NCI-H1417 treated with DMSO at 0.1 percent for 48 hours (cell line): ENCODE measurements at places on chromosomes 12 and 14.

DNA sequence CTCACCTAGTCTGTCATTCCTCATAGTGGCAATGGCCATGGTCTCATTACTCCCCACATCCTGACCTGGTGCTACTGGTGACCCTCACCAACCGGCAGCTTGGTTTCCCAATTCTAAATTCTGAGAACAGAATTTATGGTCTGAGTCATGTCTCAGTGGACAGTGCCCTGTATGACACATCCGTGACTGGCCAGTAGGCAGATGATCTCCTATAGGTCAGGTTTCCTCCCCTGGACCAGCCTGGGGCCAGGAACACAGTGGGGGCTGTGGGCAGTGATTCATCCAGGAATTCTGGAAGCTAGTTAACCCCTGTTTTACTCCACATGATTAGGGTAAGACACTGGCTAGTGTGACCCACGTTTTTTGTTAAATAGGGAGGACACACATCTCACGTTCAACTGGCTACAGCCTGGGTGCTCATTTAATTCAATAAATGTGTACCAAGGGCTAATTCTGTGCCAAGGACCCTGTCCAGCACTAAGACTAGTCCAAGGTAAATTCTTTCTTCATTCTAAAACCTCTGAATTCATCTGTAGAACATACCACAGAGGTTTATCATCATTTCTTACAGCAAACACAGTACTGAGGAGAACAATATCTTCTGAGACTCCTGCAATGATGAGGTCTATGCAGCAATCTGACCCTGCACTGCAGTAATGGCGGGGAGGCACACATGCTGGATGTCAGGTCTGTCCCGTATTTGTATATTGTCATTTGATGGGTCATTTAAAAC, 249.6 kb upstream of the TBX3 start:
- no peak for DNase-seq

DNA sequence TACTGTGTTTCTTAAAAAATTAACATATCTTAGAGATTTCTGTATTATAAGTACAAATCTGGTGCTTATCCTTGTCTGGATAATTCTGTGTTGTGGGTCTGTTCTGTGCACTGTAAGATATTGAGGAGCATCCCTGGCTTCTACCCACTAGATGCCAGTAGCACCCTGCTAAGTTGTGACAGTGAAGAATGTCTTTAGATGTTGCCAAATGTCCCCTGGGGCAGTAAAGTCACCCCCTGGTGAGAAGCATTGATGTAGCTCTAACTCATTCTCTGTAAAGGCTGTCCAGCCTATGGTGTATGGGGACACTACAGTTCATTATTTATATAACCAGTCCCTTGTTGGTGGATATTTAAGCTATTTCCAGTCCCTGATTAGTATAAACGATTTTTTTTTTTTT, 31.4 kb downstream of the MAP1LC3B2 start:
- DNase-seq, result no peak

DNA sequence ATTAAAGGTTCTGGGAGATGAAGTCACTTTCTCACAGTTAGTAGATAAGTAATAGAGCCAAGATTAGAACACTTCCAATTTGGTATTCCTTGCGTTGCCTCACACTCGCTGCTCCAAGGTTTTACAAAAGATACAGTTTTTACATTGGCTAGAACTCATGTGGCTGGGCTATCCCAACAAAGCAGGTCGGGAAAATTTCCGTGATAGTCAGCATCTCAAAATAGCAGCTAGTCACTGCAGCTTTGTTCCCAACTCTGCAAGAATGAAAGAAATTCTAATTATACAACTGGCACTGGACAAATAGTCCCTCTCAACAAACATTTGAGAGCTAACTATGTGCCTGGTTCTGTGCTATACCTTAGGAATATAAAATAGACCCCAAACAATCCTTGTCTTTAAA, 24.6 kb upstream of the PPP1R12A start:
- DNase-seq, result no peak

DNA sequence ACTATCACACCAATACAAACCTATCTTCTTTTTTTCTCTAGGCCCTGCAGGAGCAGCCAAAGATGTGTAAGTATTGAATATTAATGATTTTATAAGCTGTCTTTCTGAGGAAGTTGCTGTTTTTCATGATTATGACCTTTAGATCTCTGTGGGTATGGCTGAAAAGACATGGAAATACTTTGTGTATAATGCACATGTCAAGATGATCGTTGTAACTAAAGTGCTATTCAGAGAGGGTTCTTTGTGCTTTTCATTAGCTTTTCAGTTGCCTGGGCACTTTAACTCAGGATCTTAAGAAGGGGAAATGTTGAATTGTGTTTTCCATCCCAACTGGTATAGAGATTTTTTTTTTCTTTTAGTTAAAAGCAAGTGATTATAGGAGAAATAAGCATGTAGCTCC, 18.1 kb downstream of the C12orf75 start:
- DNase-seq, result no peak

GRCh38 chr12:77469578-77470333, 360.9 kb upstream of the NAV3 start:
- DNase-seq, result no peak

DNA sequence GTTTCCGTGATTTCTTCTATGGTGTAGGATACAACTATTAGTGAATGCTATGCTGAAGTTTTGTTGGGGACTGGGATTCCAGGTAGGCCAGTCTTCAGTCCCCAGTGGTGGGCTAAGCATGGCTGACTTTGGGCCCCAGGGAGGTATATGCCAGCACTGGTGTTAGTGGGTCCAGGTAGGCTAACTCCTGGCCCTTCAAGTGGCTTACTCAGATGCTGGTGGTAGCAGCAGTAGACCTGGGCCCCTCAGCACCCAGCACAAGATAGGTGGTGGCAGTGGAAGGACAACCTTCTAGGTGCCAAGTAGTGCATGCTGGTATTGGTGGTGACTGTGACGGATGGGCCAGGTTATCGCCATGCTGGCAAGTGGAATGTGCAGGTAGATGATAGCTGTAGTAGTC, 955.1 kb downstream of the TMTC2 start:
- no peak for DNase-seq

DNA sequence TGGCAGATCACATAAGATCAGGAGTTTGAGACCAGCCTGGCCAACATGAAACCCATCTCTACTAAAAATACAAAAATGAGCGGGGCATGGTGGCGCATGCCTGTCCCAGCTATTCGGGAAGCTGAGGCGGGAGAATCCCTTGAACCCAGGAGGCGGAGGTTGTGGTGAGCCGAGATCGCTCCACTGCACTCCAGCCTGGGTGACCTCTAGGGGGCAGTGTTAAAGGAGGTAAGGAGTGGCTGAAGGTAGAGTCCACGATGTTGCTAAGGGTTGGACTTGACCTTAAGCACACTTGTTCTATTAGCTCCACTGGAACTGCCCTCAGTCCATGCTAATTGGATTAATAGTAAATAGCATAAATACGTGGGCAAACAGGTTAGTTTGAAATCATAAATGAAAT, 62.4 kb upstream of the PSMC1 start:
- DNase-seq, result no peak

- DNase-seq, result peak; percentile 26
Observed at GRCh38 chr12:9647825-9648700, 21.4 kb upstream of the CLEC2D start.

GRCh38 chr12:57103856-57104255, 7.3 kb downstream of the STAT6 start:
- no peak for DNase-seq

DNA sequence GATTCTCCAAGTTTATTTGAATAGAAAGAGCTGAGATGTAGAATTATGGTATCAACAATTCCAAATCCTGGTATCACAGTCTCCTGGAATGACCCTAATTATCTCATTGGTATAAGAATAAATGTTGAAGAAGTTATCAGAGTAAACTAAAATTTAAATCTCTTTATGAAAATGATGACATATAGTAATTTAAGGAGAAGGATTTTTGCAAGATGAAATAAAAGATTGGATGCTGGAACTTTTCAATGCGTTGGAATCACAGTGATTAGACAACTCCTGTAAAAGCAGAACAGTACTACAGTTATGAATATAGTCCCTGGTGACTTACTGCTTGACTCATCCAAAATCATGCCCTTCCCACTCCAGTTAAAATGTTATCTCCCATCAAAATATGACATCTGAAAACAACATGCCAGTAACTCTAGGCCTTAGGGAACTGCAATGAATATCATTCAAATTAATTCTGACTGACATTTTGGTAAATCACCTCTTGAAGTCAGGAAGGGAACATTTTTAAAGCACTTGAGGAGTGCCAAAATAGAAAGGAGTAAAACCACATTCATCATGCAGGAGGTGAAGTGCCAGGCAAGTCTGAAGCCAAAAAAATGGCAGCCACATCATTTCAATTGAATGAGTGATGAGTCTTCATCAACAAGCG, 197.8 kb upstream of the PRKD1 start:
- no peak for DNase-seq

DNA sequence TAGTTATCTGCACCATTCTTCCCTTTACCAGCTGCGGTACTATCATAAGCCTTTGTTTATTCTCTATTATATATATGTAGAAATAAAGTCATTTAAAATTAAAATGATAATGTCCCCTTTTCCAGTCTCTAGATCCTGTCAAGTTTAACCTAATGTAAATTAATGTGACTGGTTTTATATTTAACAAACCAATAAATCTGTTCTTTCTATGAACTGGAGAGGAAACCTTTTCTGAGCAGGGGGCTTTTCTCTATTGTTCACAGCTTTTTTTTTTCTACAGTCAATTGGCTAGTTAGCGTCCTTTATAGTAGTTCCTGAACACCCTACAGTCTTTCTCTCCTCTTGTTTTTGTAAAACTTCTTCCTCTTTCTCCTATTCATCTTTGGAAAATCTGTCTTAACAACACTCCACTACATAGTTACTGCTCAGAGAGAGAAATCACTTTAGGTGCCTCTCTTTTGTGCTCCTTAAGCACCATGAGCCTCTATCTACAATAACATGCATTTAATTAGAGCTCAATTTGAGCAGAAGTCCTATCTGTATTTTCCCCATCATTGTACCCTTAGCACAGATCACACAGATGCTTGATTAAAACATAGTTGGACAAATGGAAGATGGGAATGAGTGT, 332.6 kb upstream of the SYT1 start:
- no peak for DNase-seq

DNA sequence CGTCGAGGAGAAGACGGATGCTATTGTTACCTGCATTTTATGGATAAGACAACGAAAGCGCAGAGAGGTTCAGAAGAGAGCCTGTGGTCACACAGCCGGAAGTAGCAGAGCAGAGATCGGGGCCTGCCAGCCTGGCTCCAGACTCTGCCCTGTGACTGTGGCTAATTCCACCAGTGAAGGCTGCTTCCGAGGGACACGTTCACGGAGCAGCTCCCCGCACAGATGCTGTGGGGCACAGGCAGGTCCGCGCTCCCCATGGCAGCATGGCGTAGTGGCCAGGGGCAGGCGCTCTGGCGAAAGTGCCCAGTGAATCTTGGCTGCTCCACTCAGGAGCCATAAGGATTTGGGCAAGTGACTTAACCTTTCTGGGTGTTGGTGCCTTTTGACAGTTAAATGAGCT, 9.8 kb downstream of the RIMBP2 start:
- no peak for DNase-seq

- DNase-seq, result no peak
Observed at GRCh38 chr12:4421590-4422031, 24.0 kb downstream of the FGF6 start.

- no peak for DNase-seq
Observed at GRCh38 chr14:103543140-103543539, 14.1 kb downstream of the TRMT61A start.

GRCh38 chr14:103522649-103523574, at the start of gene CKB:
Gene CKB (minus strand): TSS chr14:103522830. CDS start chr14:103522493, 337 bp downstream.
- peak; percentile 15 for DNase-seq

GRCh38 chr12:109296431-109296830, 12.7 kb downstream of the FOXN4 start:
- DNase-seq, result no peak

GRCh38 chr12:79452906-79453305, 237.9 kb downstream of the PAWR start:
- no peak for DNase-seq

GRCh38 chr12:2958432-2959191, 585 bp upstream of the TEAD4 start:
- no peak for DNase-seq

DNA sequence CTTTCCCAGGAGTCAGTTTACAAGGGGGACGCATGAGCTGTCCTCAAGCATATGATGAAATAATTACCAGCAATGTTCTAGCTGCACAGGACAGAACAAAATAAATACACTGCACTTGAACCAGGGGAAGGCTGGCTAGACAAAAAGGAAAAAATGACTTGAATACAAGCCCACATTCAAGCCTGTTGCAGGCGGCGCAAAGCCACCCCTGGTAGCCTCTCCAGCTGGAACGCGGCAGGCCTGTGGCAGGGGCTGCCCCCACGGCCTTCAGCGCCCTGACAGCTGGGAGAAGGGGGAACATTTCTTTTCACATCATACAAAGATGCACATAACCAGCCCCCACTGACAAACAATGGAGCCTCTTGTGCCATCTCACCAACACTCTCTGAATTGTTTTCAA, 57.1 kb downstream of the TRAFD1 start:
- DNase-seq, result no peak

- no peak for DNase-seq
Observed at GRCh38 chr12:47766502-47767215, 6.4 kb upstream of the SLC48A1 start.

- DNase-seq, result no peak
Observed at GRCh38 chr12:10018386-10018785, 8.0 kb downstream of the CLEC12B start.

DNA sequence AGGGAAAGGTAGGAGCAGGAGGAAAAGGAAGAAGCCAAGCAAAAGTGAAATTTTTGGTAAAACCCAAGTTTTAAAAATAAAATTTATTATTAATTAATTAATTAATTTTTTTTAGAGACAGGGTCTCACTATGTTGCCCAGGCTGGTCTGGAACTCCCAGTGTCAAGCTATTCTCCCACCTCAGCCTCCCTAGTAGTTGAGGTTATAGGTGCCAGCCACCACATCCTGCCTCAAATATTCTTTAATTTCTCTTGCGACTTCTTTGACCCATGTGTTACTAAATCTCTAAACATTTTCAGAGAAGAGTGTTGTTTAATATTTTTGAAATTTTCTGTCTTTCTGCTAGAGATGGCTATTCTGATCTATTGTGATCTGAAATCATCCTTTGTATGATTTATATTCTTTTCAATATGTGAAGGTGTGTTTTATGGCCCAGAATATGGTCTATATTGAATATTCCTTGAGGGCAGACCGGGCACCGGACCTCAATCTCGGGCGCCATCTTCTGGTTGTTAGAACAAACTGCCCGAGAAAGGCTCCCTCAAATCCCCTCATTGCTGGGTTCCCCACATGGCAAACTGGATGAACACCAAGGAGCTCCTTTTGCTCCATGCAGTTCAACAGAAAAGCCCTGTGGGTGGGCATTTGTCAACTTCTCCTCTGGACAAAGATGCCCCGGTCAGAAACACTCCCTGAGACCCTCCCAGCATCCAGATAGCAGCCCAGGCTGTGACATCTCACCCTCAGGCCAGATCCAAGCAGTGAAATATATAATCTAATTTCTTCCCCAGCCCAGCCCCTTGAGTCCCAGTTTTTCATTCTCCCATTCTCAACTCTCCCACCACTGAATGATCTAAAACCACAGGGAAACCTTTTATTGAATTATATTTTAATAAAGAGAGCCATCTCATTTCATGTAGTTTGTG, 110.5 kb downstream of the ASCL4 start:
- no peak for DNase-seq
